NCI-H187 treated with DMSO at 0.1 percent for 48 hours (cell line): ENCODE measurements at places on chromosomes 7 and 10.

- DNase-seq, result no peak
Observed at GRCh38 chr7:34596887-34597286, 61.1 kb upstream of the NPSR1 start.

- no peak for DNase-seq
Observed at GRCh38 chr7:151647874-151648273, 128.2 kb upstream of the RHEB start.

GRCh38 chr10:69345402-69345801 lies 67.1 kb downstream of the HK1 start:
- peak; percentile 54 for DNase-seq

DNA sequence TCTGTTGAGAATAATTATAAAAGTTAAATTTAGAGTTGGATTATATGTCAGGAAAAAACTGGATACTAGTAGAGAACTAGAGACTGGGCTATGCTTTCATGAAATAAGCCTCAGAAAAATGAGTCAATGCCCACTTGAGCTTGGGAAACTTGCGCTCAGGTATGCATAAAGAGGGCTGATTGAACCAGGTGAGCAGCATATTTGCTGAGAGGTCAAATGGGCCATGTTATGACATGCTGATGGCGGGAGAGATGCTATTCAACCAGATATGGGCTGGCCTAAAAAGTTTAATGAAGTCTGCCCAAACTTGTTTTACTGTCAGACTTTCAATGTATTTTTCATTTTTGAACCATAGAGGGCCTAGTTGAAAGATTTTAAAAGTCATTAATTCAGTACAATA lies 837.6 kb upstream of the GHITM start:
- DNase-seq, result no peak

GRCh38 chr10:72784551-72785351 lies 92.8 kb downstream of the MCU start:
- DNase-seq, result no peak

- DNase-seq, result no peak
Observed at GRCh38 chr7:129612112-129613015, 844 bp downstream of the NRF1 start.

DNA sequence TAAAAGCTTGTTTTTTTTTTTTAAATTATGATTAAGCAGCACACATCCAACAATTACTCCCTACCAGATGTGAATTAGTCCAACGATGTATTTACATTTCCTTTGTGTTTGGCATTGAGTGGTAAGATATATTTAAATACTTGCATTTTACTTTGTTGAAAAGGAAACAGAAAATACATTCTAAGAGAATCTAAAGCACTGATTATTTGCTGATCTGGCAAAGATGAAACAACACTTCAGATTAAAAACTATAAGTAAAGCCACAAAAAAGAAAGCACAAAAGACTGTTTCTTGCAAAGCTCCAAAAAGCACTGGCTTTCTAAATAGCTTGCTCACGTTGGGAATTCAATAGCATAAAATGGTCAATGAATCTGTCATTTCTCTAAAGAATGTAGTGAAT lies 466.5 kb downstream of the PHTF2 start:
- no peak for DNase-seq

DNA sequence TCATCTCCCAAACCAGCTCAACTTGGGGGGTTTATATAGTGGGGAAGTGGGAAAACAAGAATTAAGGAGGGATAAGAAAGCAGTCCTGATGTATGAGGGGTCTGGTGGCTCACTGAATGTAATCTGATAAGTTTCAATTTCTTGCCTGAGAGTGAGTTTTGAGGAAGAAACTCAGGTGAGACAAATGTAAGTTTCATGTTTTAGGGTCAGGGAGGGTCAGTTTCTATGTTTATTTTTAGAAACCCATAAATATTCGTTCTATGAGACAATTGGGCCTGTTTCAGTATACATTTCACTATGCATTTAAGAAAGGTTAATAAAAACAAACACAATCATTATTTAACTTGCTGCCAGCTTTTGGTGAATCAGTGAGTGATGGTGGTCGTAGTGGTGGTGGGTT lies 128.0 kb upstream of the MBL2 start:
- no peak for DNase-seq

DNA sequence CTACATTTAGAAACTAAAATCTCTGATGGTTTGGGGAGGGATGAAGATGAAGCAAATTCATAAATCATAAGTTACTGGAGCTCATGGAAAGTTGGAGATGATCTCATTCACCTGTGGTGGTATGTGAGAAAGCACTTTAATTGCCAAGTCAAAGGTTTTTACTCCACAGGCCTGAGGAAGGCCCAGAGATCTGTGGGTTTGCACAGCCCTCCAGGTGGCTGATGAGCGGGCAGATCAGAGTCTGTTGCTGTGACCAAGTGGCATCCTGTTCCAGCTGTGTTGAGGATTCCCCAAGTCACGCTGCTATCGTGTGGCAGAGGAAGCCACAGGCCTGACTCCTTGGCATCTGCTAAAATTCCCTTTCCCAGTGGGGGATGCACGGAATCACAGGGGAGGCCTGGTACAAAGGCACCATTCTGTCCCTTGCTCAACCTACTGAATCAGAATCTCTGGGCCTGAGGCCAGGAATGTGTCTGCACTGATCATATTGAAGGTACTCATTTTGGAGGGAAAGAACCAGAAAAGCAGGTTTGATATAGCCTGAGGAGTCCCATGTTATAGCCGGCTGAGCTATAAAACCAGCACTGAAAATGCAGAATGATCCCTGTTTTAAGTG lies 19.7 kb upstream of the DDC start:
- DNase-seq, result no peak

- no peak for DNase-seq
Observed at GRCh38 chr10:50310560-50311174, 59.4 kb upstream of the ASAH2 start.

GRCh38 chr10:29417324-29417723 lies 128.5 kb downstream of the LYZL1 start:
- DNase-seq, result no peak

- no peak for DNase-seq
Observed at GRCh38 chr10:71727738-71728737, 8.5 kb upstream of the C10orf105 start.

GRCh38 chr10:16656895-16657294 lies 135.2 kb upstream of the C1QL3 start:
- DNase-seq, result no peak

GRCh38 chr10:24483701-24484100 lies 240.0 kb downstream of the ARHGAP21 start:
- DNase-seq, result no peak

- DNase-seq, result no peak
Observed at GRCh38 chr7:80275192-80275605, 140.6 kb downstream of the GNAI1 start.

GRCh38 chr7:137932881-137933269 lies 69.0 kb downstream of the CREB3L2 start:
- no peak for DNase-seq

- DNase-seq, result no peak
Observed at GRCh38 chr7:2301511-2301863, 12.8 kb downstream of the SNX8 start.

DNA sequence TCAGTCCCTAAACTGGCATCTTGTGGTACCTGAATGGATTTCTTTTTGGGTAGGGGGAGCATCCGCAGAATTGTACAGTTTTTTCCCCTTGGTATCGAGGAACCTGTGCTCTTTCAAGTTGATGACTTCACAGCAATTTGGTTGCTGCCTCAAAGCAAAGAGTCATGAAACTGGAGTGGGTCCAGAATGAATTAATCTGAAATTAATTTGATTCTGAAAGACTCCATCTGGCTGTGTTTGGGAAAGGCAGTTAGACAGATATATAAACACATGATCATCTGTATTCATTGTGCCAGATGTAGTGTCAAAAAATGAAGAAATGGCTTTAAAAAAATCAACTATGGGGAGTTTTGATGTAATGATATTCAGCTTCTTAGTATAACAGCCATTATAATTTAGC lies 136.1 kb downstream of the CELF2 start:
- DNase-seq, result no peak

DNA sequence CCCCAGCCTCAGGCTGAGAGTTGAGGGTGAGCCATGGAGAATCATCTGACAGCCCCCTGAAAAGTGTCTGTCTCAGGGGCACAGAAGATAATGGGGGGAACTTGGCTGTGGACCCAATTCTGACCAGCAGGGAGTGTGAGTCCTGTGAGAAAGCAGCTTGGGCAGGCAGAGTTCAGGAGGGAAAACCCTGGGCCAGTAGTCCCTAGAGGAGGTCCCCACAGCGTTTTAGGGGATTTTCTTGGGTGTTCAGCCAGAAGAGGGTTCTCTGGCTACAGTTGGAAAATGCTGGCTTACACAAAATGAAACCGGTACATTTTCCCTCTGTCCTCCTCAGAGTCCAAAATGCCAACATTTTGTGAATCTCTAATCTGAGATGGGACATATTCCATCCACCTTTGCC lies 35.8 kb upstream of the TRIM8 start:
- no peak for DNase-seq

- no peak for DNase-seq
Observed at GRCh38 chr10:17348501-17349349, 105.7 kb downstream of the ST8SIA6 start.

GRCh38 chr7:90816511-90817142 lies 220.5 kb downstream of the CDK14 start:
- no peak for DNase-seq

GRCh38 chr10:77118603-77119282 lies 518.9 kb downstream of the KCNMA1 start:
- DNase-seq, result no peak

GRCh38 chr10:59830601-59831259 lies 75.6 kb downstream of the CCDC6 start:
- DNase-seq, result no peak

GRCh38 chr7:120927454-120928103 lies 23.0 kb upstream of the ING3 start:
- no peak for DNase-seq

DNA sequence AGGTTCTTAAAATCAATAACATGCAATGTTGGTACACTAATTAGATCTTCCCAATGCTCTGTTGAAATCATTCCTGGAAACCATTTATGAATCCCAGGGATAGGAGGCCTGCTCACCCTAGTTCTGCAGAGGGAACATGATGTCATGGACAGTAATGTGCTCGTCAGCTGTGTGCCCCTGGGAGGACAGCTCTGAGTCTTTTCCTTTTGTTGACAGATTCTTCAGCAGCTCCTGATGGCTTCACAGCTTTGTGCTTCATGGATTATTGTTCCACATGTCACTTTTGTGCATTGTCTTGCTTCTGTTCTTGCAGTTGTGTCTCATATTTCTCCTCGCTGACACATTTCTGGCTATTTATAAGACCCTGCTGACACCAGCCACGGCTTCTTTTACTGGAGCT lies 367.5 kb downstream of the CCSER2 start:
- DNase-seq, result no peak

DNA sequence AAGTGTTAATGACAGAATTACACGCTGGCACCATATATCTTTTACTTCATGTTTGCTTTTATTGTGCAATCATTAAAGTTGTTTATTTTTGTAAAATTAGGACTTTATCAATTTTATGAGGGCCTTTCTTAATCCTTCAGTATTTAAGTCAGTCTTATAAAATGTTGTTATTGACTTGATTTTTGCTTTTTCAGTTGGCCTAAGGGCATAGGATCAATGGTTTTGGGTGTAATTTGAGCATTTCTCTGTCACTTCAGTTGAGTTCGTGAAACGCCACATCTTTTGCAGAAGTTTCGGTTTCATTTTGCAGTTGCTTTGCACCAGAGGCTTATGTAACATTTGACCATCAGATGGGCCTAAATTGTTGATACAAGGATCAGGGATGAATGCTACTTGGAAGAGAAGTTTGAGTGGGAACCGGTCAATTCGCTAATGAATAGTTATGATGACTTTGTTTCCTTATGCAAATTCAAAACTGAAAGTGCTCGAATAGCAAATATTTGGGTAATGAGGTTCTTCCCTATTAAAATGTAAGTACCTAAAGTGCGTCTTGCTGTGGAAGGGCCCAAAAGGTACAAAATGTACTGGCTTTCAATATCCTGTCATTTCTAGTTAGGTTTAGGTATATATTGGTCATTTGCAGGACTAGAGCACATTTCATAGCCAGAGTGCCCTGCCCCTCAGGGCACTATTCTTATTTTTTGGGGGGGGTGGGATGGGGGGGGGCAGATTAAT lies 340.9 kb downstream of the LRMDA start:
- DNase-seq, result no peak

DNA sequence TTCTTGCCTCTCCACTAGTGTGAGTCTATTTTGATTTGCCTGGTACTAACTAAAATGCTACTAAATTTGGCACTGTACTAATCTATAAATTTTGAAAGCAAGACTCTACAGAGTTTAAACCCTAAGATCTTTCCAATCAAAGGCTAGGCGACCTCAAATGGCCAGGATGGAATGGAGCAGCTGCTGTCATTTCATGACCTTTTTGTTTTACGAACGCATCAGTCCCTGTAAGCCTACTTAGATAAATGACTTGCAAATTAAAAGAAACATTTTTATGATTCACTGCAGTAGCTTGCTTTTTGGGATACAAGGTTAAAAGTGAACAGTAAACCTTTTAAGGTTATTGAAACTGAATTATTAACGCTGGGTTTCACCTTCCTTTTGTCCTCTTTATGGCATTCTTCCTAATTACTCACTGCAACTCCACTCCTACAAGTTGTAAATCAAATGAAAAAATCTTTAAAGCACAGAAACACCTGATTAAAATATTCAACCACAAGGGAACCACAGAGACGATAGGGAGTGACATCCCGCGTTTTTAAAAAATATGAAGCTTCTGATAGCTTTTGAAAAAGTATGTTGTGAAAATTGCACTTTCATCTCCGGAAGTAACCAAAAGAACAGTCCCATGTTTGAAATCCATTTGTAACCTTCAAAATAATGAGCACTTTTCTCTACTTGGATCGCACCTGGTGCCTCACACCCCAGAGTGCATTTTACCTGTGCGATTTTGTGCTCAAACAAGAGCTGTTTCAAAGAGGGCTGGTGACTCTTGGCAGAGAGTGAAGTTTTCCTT lies 595.1 kb downstream of the PARD3 start:
- DNase-seq, result no peak

DNA sequence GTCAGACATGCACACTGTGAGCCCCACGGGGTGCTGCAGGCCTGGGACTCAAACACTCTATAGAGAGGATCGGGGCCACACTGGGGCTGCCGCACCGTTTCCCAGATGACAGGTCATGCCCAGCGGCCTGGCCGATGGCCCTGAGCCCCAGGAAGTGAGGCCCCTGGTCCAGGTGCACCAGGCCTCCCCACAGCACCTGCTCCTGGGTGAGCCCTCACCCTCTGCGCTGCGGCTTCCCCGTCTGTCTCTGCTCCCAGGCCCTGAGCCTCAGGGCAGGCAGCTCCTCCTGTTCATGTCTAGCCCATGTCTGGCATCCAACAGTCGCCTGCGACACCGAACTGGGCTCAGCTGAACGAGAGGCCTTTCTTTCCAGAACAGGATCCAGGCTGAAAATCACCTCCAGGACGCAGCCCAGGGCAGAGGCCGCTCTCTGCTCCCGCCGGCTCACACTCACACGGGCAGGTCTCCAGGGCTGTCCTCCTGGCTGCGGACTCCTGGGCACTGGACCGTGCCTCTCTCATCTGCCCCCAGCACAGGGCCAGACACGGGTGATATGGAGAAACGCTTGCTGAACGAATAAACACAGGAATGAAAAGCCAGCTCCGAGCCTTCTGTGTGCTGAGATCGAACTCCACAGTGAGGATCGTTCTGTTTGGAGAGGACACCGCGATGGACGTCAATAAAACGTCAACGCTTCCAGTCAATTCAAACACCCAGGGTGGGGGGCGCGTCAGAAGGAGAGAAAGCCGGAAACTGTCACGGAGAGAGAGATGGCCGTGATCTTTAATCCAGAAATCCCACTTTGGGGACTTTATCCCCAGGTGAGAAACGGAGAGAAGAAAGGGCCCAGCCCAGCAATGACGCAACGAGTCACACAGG lies 202.4 kb downstream of the ELFN1 start:
- no peak for DNase-seq

- DNase-seq, result no peak
Observed at GRCh38 chr10:36351159-36351558, 709.1 kb upstream of the FZD8 start.

- DNase-seq, result peak; percentile 89
Observed at GRCh38 chr10:22580711-22581110, 133.7 kb downstream of the PIP4K2A start.
